ENCODE measurements at places on chromosomes 5 and 9.

DNA sequence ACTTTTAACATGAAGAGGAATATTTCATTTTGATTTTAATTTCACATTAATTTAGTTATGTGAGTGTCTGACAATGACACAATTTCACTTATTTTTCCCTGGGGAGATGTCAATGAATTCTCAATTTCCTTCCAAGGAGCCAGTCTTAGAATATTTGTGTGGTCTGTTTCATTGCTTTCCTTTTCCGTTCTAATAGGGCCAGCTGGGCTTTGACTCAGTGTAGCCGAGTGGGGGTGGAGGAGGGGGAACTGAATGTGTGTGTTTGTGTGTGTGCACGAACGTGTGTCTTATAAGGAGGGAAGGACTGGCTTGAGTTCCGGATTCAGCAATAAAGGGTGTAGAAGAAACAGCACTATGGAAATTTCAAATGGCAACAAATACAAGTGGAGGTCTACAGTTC is 100.0 kb downstream of the BASP1 start:
- no peak for DNase-seq

DNA sequence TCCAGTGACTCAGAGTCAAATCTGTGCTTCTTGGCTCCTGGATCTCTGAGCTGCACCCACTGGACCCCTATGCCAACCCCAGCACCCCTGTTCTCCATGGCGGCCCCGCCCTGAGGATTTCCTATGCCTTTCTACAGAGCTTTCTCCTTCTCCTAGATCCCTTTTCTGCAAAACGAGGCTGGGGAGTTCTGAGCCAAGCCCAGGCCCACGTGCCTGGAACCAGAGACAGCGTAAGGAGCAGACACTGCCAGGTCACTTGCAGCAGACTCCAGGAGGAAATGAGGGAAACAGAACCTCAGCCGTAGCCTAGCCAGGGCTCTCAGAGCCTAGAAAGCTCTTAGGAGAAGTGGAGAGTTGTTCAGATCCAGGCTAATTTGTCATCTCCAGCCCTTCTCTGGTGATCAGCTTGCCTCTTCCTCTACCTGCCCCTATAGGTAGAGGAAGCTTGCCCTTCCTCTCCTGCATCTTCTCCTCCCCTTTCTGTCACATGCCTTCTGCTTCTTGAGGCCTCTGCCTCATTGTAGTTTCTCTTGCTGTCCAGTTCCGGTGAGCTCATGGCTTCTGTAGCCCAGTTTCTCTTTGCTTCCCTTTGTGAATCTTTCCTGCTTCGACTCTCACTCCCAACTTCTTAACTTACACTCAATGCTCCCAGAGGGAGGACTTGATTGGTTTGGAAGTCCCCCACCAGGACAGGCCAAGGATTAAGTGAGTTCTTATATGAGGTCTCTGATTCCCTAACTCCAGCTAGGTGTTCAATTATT is 163.4 kb downstream of the RGS3 start:
- DNase-seq = no peak

- no peak for DNase-seq
Observed at GRCh38 chr9:23541976-23542375, 284.1 kb downstream of the ELAVL2 start.

GRCh38 chr9:77926371-77926878 is 105.2 kb downstream of the GNAQ start:
- DNase-seq = no peak

DNA sequence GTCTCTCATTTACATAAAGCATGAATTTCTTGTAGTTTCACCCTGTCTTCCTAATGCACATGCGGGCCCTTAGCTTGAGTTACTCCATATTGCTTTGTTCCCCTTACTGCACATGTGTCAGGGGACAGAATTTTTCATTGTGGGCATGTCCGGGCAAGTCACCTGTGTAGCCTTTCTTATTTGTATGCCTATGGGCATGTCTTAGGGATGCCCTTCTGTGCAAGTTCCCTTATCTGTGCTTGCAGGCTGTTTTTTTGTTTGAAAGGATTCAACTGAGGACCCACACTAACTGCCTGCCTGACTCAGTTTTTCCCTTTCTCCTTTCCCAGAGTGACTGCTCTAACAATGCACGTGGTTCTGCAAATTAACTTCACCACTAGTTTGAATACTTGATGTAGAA is 161.7 kb downstream of the YTHDC2 start:
- DNase-seq = no peak

- no peak for DNase-seq
Observed at GRCh38 chr5:72171667-72172066, 64.4 kb downstream of the MAP1B start.

DNA sequence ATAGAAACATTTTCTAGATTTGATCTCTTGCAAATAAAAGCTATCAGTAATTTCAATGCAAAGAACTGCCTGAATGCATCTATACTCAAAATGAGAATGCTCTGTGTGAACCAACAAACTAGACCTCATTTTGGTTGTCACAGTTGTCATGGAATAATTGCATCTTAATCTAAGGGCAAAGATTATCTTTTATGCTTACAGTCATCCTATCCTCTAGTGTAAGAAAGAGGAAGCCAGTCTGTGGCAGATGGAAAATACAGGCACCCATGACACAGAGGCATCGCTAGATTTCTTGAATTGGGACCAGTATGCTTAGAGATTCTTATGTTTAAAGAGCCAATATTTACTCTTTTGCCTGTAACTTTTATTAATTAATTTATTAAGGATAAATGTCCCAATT is 95.0 kb downstream of the MACIR start:
- DNase-seq = no peak

GRCh38 chr9:111821006-111821528 is 26.3 kb upstream of the SHOC1 start:
- DNase-seq = no peak

GRCh38 chr5:180605554-180606214 is 14.4 kb upstream of the SCGB3A1 start:
- DNase-seq = peak; percentile 52

- DNase-seq = no peak
Observed at GRCh38 chr5:132850066-132850465, 16.2 kb downstream of the GDF9 start.

DNA sequence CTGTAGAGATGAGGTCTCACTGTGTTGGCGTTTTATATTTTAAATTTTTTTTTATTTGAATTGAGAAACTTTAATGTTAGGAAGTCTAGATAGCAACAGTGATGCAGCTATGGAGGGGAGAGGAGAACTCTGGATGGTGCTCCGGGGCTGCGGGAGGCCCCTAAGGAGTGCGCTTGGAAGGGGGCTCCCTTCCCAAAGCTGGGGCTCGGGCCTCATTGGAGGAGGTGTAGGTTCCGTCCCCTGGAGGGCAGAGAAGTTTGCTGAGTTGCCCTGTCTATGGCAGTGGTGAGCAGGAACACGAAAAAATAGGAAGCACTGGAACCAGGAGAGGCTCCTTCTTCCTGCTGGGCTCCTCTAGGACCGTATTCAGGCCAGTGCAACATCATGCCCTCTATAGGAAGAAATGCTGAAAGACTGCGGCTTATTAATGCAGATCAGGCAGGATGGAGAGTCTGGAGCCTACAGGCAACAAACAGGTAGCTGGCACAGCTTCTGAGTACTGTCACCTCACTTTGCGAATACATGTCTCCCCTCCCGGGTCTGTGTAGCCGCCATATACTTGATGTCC is 16.1 kb downstream of the AHRR start:
- DNase-seq = no peak

GRCh38 chr9:37148181-37148580 is 27.8 kb downstream of the ZCCHC7 start:
- no peak for DNase-seq

- DNase-seq = no peak
Observed at GRCh38 chr5:12017007-12017406, 112.8 kb upstream of the CTNND2 start.

DNA sequence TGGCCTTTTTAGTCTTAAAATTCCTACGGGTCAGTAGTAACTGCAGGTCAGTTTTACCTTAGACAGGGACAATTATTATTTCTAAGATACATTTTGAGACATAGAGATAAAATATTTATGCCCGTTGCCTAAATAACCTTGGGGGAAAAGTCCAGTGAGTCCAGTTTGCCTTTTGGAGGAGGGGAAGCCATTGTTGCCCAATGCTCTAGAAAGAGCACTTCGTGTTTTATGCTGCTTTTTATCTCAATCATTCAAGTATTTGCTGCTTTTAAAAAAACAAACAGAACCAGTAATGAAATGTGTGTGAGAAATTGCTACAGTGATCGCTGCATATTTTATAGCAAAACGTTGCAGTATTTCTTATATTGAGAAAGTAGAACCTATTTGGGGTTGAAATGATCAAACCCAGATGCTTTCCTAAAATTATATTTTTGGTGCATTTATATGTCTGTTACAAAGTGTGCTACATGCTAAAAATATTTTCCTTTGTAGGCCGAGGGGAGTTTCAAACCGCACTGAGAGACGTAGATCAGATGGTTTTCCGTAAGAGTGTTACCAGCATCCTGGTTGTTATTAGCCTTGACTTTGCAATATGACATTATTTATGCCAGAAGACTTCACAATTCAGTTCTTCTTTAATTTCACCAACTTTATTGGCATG is 266.8 kb downstream of the AOPEP start:
- no peak for DNase-seq

- DNase-seq = no peak
Observed at GRCh38 chr9:105994970-105995369, 300.6 kb downstream of the TMEM38B start.

DNA sequence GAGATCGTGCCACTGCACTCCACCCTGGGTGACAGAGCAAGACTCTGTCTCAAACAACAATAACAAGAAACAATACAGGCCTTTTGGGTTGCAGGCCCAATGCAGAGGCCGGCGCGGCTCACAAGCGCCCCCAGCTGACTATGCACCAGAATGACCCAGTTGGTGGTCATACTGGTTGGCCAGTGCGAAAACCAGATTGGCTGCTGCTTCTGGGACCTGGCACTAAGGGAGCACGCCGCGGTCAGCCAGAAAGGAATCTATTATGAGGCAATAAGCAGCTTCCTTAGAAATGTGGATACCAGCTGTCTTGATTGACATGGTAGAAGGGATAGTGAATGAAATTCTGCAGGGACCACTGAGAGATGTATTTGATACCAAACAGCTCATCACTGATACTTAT is 35.0 kb downstream of the RANBP17 start:
- no peak for DNase-seq

GRCh38 chr5:74851684-74852353 is 14.4 kb downstream of the FAM169A start:
- peak; percentile 9 for DNase-seq

GRCh38 chr5:111901296-111901695 is 144.3 kb upstream of the NREP start:
- DNase-seq = no peak

- no peak for DNase-seq
Observed at GRCh38 chr9:88090151-88090581, 48.1 kb downstream of the SPATA31C2 start.

DNA sequence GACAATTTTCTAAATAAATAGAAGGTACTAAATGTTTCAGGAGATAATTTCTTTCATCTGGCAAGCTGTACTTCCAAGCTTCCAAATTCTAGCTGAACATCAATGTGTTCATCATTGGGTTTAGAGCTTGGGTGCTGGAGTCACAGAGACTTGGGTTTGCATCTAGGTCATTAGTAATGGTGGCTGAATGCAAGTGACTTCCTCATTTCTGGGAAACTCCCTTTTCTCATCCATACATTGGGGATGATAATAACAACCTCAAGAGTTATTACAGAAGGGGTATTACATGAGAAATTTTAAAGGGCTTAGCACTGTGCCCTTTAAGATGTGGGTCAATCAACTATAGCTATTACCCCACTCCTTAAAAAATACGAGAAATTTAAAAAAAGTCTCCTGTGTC is 41.1 kb upstream of the KLF4 start:
- DNase-seq = no peak

GRCh38 chr5:124735169-124735858 is 11.1 kb downstream of the ZNF608 start:
- DNase-seq = no peak

DNA sequence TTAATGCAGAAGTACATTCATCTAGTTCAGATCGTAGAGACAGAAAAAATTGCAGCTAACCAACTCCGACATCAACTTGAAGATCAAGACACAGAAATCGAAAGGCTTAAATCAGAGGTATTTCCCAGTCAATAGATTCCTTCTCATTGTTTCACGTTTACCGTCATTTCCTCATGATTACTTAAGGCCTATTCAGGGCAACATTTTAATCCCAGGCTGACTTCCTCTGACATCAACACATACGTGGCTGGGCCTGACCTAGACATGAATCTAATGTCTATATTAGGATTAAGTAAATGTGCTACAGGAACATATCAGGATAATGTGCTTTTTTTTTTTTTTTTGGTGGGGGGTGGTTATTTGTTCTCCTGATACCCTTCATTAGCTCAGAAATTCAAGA is 107.9 kb downstream of the RASGRF2 start:
- no peak for DNase-seq

GRCh38 chr5:168612996-168613395 is 33.8 kb upstream of the PANK3 start:
- DNase-seq = peak; percentile 40

DNA sequence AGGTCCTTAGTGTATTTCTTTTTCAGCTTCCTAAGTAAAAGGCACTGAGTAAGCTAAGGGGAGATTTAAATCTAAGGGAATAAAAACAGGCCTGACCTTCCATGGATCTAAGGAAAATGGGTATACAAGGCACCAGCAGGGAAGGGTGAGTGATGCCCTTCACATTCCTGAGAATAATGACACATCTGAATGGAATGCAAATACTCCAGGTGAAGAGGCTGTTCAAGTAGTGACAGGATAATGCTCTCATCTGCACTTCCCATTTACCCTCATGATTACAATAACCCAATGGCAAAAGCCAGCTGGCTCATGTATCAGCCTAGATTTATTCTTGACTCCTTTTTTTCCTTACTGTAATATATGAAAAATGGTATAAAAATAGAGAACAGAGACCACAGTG is 216.2 kb upstream of the ACTBL2 start:
- DNase-seq = no peak

DNA sequence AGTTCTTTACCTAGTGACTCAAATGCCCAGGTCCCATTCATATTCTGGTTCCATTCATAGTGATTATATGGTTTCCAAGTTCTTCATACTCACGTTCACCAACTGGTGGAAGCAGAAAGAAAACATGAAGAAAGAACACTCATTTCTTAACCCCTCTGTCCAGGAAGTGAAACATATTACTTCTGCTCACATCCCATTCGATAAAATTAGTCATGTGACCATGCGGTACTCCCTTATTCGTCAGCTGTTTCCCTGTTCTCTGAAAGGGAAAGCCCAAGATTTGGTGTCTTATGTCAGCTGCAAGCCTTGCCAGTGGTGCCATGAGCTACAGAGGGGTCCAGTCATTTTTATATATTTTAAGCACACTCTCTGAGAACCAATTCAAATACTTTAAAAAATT is 387.0 kb upstream of the DMAC1 start:
- DNase-seq = no peak

- DNase-seq = no peak
Observed at GRCh38 chr5:146084376-146084775, 21.0 kb downstream of the PLAC8L1 start.

Measured in CD4-positive, alpha-beta T cell treated with Interleukin-15 for 4 hours (primary cell).